Stimulated activated CD4-positive, alpha-beta T cell treated with anti-CD3 and anti-CD28 coated beads, Interleukin-4, amount 100 ng/mL, for 1 hour (primary cell): ENCODE measurements at places on chromosomes 12 and 14.

DNA sequence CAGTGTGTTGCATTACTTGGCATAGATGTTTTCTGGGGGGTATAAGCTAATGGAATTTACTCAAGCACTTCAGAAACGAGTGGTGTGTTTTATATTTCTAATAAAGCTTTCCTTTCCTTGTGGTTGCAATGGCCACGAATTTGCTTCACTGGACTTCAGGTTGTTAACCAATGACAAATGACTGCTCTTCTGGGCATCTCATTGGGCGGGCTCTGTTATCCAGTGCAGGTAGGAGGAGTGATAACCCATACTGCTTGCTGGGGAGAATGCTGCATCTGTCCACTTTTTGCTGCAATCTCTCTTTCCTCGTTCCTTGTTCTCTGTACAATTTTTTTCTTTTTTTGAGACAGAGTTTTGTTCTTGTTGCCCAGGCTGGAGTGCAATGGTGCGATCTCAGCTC lies 80.0 kb upstream of the RPH3A start:
- no peak for DNase-seq

DNA sequence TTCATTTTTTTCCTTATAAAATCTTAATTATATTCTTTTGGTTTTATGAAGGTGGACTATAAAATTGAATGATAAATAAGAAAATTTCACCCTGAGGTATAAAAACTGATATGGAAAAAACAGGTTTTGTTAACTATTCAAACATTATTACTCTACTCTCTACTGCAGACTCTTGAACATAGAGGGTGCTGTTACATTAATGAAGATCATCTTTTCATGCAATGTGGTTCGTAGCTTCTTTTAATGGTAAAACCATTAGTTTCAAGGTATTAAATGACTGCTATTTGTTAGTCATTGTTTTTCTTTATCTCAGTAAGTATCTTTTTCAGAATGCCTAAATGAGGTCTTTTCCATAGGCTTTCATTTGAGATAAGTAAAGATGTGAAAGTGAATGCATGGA lies 510.4 kb downstream of the SLC16A7 start:
- DNase-seq = no peak

- DNase-seq = no peak
Measured at GRCh38 chr12:68573406-68573805, 37.3 kb upstream of the RAP1B start.

- no peak for DNase-seq
Measured at GRCh38 chr12:124531281-124531745, 36.1 kb downstream of the NCOR2 start.

- DNase-seq = no peak
Measured at GRCh38 chr12:92242907-92243306, 97.3 kb upstream of the BTG1 start.

- DNase-seq = no peak
Measured at GRCh38 chr14:105337433-105337832, 22.9 kb downstream of the PACS2 start.

DNA sequence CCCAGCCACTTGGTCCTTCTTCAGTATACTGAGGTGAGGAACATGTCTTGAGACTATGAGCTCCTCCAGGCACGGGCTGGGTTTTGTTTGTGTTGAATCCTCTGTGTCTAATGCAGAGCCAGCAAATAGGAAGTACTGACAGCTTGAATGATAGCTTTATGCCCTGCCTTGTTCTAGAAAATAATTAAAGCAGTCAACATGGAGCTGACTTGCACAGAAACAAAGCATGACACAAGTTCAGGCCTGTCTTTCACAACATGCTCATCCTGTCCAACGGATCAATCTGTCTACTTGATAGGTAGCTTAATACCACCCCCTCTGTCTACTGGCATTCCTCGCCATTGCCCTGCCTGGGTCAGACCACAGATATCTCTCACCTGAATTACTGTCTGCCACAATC lies 140.9 kb downstream of the ESRRB start:
- no peak for DNase-seq

DNA sequence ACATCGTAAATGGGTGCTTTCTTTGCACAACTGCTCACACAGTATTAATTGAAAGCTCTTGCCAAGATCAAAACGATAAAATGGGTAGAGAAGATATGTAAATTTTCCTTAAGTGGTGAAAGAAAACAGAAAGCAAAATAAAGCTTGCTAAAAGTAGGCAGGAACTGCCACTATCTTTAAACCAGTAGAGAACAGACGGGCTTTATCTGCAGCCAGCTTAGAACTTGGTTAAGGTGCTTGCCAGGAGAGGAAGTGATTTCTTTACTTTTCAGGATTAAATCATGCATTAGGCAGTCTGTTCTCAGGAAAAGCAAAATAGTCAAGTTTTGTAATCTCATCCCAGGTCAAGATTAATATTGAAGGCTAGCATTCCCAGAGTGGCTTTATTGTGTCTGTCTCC lies 56.9 kb upstream of the CCDC175 start:
- no peak for DNase-seq
